ENCODE measurements at places on chromosomes 11 and 22. TPM values are rescaled to one million over a fixed set of nuclear protein-coding genes. Genes with fewer than 3 reads are reported as not detected.

DNA sequence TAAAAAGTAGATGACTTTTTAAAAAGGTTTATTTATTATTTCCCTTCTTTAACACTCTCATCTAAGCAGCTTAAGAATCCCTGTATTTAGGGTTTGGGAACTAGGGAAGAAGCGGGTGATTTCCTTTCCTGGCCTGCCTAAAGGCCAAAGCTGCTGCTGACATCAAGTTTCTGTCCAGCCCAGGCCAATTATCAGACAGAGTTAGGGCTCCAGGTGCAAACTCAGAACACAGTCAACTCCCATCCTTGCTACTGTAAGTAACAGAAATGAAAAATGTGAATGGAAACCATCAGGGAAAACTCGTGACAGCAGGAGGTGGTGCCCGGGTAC, 108.9 kb downstream of the CCDC81 start:
- DNase-seq, result no peak

DNA sequence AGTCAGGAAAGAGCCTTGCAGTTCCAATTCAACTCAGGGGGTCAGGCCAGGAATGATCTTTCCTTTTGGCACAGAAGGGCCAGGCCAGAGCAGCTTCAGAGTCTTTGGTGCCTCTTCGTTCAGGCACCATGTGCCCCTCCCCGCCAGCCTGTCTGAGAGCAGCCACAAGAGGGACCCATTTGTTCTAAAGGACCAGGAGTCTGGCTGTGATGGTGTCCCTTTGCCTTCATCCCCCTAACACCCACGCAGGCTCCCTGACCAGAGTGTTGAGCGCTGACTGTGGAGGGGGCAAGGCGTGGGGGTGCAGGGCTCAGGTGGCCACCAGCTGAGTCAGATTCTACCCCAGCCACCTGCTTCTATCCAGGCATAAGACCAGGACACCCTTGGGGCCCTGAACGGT, 156.4 kb downstream of the TTC17 start:
- DNase-seq, result peak; percentile 73

- no peak for DNase-seq
Measured at GRCh38 chr11:107682171-107682570, 29.7 kb downstream of the SLN start.

DNA sequence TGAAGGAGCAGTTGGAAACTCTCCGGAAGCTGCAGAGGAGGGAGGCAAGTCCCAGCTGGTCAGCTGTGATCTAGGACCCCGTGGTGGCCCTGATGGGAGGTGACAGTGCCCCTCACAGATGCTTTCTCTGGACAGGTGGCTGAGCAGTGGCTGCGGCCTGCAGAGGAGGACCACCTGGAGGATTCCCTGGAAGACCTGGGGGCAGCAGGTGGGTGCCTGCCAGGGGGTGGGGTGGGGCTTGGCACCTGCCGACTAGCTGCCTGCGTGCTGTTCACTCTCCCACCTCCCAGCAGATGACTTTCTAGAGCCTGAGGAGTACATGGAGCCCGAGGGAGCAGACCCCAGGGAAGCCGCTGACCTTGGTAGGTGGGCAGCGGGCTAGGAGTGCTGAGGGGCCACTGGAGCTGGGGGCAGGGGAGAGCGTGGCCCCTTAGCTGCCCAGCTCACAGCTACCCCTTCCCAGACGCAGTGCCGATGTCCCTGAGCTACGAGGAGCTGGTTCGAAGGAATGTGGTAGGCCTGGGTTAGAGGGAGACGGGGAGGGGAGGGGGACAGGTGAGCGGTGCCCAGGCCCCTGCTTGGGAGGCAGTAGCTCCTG, 3.1 kb downstream of the SCO2 start:
- DNase-seq, result no peak

DNA sequence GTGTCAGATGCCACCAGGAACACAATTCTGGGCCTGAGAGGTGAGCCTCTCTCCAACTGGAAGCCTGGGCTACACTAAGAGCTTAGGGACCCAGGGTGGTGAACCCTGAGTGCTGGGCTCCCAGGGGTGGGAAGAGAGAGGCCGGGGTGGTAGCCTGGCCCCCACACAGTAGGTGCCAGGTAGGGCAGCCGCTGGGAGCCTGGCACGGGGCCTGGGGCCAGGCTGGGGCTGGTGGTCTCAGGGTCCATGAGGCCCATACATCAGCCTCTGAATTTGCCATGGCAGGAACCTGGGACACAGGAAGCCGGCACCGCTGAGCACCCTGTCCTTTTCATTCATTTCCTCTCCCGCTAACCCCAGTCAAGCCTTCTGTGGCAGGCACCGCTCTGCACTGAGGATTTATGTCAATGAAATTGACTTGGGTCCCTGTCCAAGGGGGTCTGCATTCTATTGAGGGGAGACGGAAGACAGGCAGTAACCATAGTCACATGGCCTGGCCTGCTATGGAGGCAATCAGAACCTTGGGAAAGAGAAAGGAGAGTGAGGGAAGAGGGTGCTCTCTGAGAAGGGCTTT, 8.6 kb downstream of the MYEOV start:
- peak; percentile 15 for DNase-seq

The RASSF10 gene
- total RNA-seq, result not detected

DNA sequence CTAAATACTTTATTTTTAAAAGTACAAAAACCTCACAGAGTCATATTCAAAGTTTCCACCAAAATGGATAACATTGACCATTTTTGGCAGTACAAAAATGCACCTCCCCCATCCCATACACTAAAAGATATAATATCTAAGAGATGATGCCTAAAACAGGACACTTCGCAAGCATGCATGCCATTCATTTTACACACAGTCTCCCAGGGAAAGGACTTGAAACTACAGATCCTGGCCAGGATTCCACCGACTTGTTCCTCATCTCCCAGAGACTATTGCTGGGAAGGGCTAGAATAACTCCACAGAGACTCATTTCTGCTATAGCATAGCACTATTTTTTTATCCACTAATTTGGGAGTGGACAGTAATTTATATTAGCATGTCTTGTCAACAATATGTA, 81.7 kb downstream of the MTNR1B start:
- DNase-seq, result no peak

DNA sequence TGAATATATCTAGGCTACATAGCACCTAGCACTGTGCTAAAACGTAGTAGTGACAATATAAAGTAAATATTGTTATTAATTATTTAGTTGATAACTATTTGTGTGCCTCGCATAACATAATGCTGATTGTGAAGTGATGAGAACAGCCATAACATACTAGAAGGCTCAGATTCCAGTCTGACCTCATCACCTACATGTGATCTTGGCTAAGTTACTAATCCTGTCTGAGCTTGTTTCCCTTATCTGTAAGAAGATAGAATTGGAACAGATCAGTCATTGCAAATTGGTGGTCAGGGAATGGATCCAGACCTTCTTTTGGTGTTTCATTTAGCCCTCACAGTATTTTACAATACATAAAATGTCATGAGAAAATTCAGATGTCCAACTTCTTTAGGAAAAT, 103.4 kb upstream of the SEZ6L start:
- DNase-seq, result no peak

- DNase-seq, result no peak
Measured at GRCh38 chr22:49064836-49065235, 762.8 kb downstream of the BRD1 start.

All from Karpas-422 (cell line).